AG09309 (cell line): ENCODE measurements at places on chromosomes 7 and 10.

DNA sequence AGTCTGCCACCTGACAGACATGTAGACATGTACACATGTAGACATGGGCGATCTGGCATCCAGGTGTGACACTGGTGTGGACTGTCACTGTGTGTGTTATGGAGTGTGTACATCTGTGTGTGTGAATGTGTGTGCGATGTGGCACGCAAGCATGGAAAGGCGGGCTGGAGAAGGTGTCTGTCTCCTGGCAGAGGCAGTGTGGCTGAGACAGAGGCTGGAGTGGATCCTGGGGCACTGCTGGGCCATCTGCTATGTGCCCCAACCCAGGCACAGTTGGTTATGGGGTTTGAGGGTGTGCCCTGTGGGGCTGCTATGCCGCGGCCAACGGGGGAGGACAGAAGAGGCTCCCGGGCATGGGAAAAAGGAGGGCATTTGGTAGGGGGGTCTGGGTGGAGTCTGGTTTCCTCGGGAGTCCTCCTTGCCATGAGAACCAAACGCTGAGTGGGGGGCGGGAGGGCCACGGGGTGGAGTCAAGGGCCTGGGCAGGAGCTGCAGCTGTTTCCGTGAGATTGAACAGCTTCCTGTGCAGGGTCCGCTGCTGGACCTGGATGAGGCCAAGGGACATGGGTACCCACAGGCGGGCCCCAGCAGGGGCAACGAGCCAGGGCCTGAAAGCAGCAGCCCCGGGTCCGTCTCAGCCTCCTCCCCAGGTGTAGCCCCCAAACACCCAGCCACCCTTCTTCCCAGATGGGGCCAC, 1.3 kb downstream of the ELN start:
- DNase-seq, result no peak

GRCh38 chr7:1659696-1660095, 10.4 kb upstream of the ELFN1 start:
- DNase-seq, result peak; percentile 95

DNA sequence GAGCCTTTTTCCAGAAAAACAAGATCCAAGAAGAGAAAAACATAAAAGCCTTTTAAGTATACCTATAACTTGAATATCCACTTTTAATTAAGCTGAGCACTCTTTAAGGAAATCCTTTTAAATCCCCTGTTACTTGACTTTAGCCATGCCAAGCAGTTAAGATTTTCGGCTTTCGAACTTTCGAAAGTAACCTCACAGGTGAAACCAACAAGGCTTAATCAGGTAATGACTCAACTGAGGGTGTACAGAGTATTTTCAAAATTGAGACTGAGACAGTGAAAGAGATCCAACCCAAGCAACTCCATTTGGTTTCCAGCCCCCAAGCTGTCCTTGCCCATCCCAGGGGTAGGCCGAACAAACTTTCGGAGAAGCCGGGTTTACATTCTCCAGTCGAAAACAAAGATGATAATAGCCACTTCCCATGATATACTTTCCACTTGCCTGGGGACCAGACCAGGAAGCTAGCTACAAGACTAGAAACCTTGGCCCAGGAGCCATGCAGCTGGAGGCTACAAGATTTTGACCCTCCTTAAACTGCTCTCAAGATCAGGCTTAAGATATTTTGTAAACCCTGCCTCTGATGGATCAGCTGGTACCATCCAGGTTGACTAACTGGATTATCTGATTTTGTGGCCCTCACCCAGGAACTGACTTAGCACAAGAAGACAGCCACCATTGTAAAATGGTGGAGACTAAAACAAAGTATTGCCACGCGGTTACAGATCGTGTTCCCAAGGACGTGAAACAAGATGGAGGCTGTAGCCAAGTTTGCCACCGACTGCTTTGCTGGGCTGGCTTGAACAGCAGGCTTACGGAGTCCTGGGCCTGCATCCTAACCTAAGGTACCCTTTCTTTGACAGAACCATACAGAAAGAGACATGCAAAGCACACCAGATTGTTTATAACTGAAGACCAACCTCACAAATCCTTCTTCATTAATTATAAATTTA, 32.3 kb downstream of the C1GALT1 start:
- no peak for DNase-seq

- peak; percentile 31 for DNase-seq
These were observed 114.5 kb downstream of the HIP1 start for GRCh38 chr7:75624134-75624832.

DNA sequence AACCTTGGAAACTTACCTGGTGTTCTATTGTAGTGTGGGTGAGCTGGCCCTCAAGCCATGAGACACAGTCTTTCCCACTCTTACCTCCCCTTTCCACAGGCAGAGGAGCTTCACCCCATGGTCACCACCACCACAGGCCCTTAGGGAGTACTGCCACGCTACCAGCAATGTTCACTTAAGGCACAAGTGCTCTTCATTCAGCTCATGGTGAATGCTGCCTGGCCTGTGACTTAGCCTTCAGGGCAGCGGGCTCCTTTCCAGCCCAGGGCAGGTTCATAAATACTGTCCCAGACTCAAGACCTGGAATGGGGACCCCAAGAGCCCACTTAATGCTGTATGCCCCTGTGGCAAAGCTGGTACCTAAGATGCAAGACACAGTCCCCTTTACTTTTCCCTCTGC, 109.4 kb downstream of the MYO3A start:
- DNase-seq, result no peak

- no peak for DNase-seq
These were observed 11.5 kb downstream of the TMEM176B start for GRCh38 chr7:150788474-150789269.
